ENCODE measurements at places on chromosomes 12 and 14.
A peak's percentile ranks its signal among the peaks of the same experiment; 100 is the strongest.

DNA sequence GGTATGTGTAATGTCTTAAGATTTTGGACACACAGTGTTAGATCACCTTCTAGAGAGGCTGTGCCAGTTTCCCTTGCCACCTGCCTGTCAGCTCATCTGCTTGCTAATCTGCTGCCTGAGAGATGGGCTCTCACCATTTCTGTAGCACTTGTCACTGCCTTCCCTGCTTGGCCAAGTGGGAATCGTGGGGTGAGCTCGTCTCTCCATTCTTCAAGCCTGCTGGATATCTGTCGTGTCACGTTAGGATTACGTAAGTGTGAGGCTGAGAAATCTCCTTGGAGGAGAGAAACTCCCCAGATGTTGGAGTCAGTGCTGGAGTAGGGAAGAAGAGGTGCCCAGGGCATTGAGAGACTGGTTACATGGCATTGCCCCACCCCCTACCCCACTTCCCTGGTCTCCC is 8.6 kb upstream of the RPH3A start:
- DNase-seq: no peak

- no peak for DNase-seq
These were observed 249.2 kb upstream of the AMIGO2 start for GRCh38 chr12:47328831-47329545.

- DNase-seq: no peak
These were observed 104.8 kb downstream of the GPATCH2L start for GRCh38 chr14:76256545-76256944.

- DNase-seq: no peak
These were observed 27.8 kb upstream of the GLIPR1 start for GRCh38 chr12:75452675-75453330.

GRCh38 chr14:40248671-40249070 is 816.4 kb upstream of the FBXO33 start:
- DNase-seq: no peak

DNA sequence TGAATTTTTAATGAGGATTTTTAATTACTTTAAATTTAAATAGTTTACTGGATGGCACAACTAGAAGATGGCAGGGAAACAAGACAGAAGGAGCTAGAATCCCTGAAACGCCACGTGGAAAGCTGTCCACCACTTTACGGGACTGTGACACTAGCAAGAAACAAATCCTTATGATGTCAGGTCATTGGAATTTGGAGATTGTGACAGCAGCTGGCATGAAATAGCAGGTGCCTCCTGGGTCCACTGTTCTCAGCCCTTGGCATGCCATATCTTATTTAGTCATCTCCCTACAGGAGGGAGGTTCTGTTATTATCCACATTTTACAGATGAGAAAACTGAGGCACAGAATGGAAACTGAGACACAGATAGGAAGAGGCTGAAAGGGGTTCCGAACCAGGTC is 113.8 kb downstream of the BCL11B start:
- DNase-seq: no peak

GRCh38 chr14:73834261-73834625 is 17.4 kb upstream of the PTGR2 start:
- no peak for DNase-seq

- no peak for DNase-seq
These were observed 8.9 kb upstream of the KRT7 start for GRCh38 chr12:52224151-52224550.

- no peak for DNase-seq
These were observed 472.6 kb upstream of the ATP2B1 start for GRCh38 chr12:90181216-90181615.

DNA sequence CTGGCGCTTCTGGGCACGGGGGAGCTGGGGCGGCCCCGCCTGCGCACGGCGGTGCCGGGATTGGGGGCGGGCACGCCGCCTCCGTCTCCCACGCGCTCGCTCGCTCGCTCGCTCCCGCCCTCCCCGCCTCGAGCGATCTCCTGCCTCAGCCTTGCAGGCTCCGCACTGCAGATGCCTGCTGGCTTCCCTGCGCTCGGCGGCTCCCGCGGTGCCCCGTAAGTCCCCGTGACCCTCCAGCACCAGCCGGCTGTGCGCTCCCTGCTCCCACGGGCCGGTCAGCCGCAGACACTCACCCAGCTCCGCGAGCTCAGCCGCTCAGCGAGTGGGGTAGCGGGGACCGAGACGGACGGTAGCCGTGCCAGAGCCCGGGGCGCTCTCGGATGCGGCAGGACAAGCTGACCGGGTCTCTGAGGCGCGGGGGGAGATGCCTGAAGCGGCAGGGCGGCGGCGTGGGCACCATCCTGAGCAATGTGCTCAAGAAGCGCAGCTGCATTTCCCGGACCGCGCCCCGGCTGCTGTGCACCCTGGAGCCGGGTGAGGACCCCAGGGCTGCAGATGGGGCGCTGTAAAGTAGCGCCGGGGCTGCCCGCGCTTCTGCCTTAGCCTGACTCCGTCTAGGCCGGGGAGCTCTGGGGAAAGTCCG is at the start of gene TBC1D30:
TBC1D30 (plus strand) TSS at position 148 of the 643 bp plus-strand sequence; CDS start at position 381, 233 bp downstream.
- peak; percentile 59 for DNase-seq

GRCh38 chr12:6767353-6768319 is 1.5 kb downstream of the PTMS start:
- DNase-seq: no peak

- DNase-seq: no peak
These were observed 6.6 kb downstream of the DCD start for GRCh38 chr12:54641554-54641953.

DNA sequence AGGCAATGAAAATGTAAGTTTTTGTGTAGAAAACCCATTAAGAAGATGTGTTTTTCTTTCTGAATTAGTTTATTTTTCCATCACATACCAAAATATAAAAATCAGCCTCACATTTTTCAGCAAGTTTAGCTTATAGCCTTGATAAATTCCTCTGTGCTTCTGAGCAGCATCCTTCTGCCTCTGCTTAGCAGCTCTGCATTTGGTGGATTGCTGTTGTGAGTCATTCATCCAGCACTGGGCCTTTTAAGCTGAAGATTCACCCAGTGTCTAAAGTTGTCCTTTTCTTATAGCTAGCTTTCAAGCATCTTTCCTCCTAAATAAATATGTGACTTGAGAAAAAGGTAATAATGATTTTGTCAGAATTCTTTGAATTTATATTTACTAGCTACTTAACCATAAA is 206.1 kb downstream of the PCNX1 start:
- no peak for DNase-seq

DNA sequence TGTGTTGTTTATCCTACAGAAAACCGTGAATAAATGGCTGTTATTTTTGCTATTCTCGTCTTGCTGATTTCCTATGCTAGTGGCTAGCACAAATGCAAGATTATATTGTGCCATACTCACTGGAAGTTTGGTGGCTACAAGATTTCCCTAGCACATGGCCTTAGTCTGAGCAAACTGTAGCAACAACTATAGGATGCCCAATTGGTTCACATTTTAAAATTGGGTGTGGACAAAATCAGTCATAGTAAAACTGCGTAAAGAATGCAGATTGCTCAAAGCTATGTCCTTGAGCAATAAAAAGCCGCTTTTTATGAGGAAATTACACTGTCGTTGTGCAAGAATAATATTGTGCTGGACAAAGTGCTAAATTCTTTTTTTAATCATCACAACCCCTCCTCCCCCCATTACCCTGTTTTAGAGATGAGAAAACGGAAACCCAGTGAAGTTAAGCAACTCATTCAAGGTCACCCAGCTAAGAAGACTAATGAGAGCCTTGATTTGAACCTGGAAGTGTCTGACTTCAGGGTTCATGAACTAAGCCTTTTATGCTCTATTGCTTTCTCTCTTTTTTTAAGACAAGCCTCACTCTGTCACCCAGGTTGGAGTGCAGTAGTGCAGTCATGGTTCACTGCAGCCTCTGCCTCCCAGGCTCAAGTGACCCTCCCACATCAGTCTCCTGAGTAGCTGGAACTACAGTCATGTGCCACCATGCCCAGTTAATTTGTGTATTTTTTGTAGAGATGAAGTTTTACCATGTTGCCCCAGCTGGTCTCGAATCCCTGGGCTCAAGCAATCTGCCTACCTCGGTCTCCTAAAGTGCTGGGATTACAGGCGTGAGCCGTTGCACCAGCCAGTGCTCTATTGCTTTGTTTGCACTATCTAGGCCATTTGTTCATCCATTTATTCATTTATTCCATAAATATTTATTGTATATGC is 73.6 kb downstream of the SRGAP1 start:
- DNase-seq: no peak

- DNase-seq: no peak
These were observed 73.6 kb upstream of the GARIN6 start for GRCh38 chr12:99573980-99574379.

DNA sequence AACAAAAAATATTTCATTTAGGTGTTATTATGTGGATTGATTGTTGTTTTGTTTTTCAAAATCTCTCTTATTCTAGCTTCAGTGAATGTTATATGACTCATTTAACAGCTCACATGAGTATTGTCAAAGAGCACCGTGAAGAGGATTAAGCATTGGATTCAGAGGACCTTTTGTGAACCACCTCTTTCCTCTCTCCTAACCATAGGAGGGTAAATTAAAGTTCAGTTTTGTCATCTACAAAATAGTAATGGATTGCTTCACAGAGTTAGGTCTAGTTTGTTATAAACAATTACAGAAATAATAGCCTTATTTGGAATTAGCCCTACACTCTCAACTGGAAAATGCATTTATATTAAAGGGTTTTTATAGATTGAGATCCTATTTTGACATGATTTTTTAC is 962 bp upstream of the KERA start:
- DNase-seq: no peak

- no peak for DNase-seq
These were observed 3.5 kb downstream of the RFX4 start for GRCh38 chr12:106586278-106586802.

DNA sequence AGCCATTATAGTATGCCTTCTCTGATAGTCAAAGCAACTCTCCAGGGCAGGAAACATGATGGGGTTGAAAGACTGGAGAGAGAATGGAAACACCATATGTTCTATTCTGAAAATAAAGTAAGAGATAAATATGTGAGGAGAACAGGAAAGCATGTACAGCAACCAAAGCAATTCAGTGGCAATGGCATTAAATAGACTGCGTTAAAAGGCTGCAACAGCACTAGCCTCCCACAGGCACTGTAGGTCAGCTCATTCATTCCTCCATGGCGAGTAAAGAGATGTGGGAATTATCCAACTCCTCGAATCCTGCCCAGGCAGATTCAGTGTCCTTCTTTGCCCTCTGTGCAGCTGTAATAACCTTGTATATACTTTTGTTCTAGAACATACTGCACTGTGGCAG is 43.8 kb downstream of the ANO6 start:
- DNase-seq: no peak

DNA sequence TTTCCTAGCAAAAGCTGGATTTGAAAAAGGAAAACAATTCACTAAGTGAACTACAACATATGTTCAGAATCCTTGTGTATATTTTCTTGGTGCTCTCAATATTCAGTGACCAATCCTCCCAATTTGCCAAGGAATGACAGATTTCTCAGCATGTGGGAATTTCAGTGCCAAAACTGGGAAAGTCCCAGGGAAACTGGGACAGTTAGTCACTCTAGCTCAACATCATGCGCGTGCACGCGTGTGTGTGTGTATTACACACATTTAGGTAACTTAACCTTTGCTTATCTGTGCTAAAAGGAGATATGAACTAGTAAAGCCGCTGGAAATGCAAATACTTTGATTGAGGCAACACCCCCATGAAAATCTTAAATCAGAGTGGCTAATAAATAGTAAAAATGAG is 26.1 kb upstream of the SLC6A13 start:
- no peak for DNase-seq

DNA sequence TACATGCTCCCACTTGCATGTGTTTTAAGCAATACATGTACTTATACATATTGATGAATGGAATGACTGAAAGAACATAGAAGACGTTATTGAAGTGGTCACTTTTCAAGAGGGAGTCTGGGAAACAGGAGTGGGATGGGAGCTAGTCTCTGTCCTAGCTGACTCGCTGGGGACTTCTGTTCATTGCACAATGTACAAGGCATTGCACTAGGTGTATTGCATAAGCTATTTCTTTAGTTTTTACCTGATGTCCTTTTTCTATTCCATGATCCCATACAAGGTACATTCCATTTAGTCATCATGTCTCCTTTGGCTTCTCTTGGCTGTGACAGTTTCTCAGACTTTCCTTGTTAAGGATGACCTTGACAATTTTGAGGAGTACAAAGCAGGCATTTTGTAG is 4.0 kb upstream of the MYO1H start:
- DNase-seq: no peak

- no peak for DNase-seq
These were observed 40.3 kb upstream of the TRAF3 start for GRCh38 chr14:102736956-102737355.

- peak; percentile 7 for DNase-seq
These were observed 84.3 kb upstream of the FOXN3 start for GRCh38 chr14:89501381-89501780.
